ENCODE measurements at places on chromosomes 2 and 18.

DNA sequence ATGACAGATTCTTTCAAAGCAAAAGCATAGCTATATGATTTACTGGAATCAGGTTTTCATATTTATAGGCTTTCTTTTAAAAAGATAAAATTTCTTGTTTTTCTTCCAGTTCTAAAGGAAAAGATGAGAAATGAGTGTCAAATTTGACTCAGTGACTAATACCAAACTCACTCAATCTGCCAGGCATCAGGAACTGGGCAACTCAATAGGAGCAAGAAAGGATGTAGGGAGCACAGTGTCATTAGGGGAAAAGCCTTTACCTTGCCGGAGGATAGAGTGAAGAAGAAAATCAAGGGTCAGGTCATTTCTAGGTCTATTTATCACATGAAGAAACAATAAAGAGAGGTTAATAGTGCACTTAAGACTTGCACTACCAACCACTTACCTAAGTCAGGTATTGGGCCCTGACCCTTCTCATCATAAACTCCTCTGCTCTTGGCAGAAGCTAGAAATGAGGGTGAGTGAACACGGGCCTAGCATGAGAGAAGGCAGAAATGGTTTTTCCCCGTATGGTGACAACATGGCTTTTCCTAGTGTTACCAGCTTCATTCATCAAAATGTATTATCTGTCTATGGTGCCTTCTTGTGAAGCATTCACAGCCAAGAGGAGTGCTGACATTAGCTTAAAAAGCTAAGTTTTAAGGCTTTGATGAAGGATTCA, 151.0 kb downstream of the ARHGAP15 start:
- no peak for DNase-seq

DNA sequence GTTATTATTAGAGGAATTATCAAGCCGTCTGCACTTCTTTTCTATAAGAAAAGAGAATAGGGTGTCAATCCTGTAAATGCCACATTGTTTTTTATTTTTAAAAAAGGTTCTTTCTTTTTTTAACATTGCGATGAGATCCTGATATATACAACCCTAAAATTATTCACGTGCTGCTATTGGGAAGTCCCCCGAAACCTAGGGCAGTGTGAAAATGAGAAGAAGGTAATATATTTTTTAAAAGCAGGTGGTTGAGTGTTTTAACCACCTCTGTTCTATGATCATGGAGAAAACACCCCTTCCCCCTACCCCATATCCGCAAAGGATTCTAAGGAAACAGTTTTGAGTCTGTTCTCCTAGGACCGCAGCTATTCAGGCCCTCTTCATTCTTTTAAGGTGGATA, 94.5 kb upstream of the KLHL14 start:
- no peak for DNase-seq

GRCh38 chr2:232235716-232236115, 142.8 kb upstream of the ALPP start:
- DNase-seq = no peak

DNA sequence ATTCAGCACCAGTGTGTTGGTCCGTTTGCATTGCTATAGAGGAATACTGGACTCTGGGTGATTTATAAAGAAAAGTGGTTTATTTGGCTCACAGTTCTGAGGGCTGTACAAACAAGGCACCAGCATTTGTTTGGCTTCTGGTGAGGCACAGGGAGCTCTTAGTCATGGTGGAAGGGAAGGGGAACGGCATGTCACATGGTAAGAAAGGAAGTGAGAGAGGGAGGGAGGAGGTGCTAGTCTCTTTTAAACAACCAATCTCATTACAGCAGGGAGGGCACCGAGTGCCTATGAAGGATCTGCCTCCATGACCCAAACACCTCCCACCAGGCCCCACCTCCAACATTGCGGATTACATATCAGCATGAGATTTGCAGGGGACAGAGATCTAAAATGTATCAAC, 143.9 kb upstream of the DLX2 start:
- DNase-seq = no peak

DNA sequence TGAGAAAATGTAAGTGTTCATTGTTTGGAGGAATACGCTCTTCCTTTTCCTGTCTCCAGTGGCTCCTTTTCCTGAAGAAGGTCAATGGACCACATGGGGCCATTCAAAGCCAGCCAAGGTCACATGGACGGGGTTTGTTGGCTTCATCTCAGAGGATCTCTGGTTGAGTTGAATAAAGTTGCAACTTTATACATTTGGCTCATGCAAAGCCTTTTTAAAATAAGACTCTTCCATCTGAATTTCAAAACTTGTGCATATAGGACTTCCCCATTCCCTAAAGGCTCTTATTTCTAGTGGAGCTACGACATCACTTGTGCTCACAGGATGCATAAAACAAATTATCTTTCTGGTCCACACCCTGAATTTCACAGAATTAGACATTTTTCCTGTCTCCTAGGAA, 235.5 kb downstream of the CMPK2 start:
- DNase-seq = no peak

GRCh38 chr2:137929519-137929916, 34.8 kb upstream of the HNMT start:
- DNase-seq = no peak

DNA sequence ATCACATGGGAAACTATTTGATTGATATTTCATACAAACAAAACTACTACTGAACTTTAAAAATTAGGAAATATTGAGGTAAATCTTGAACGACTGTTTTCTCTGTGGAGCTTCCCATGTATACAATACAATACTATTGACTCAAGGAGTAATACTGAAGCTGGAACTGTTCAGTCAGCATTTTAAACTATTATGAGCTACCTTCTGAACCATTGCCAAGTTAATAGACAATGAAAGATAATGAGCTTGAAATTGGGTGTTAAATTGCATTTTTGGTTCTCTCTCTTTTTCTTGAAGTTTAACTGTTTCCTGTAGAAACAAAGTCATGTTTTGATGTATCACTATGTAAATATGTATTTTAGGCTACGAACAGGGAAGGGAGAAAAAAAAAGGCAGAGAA, 569.2 kb downstream of the ZEB2 start:
- no peak for DNase-seq

DNA sequence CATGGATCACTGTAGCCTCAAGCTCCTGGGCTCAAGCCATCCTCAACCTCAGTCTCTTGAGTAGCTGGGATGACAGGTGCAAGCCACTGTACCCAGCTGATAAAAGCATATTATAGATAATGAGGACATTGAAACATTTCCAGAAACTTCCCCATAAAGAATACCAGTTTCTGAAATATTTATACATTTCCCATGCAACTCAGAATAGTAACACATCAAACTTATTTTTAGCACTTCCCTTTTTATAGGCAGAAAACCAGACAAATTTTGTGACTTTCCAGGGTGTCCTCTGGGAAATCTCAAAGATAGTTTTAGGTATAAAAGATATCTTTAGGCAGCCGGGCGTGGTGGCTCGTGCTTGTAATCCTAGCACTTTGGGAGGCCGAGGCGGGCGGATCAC, 25.1 kb upstream of the DPYSL5 start:
- no peak for DNase-seq

DNA sequence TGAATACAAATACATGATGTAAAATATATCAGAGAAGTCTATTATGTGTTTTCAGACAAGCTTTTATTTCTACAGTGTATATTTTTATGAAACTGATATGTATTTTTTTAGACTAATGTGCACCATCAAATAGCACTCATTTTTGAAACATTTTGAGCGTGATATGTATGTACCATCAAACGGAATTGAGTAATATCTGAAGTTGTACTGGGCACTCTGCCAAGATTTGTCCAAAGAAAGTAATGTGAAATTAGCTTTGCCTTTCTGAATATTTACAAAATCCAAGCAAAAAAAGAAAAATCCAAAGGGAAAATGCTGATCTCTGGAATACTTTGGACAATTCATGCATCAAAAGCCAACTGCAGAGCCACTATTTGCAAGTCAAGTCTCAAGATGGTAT, 972.0 kb downstream of the DPP10 start:
- no peak for DNase-seq

DNA sequence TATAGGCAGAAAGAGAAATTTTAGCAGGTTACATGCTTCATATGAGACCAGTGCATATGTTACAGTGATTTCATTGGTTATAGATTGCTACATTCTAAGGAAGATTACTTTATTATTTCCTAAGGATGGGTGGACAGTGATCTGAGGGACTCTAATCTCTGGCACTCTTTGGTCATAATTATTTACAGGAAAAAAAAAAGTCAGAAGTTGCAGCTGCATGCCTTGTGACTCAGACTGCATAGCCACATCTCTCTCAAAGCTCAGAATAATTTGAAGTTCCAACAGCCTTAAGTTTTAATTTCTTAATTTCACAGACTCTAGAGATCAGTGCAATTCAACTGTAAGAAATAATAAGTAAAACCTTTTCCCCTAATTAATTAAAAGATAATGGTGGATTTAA, 27.1 kb upstream of the BARD1 start:
- DNase-seq = no peak

DNA sequence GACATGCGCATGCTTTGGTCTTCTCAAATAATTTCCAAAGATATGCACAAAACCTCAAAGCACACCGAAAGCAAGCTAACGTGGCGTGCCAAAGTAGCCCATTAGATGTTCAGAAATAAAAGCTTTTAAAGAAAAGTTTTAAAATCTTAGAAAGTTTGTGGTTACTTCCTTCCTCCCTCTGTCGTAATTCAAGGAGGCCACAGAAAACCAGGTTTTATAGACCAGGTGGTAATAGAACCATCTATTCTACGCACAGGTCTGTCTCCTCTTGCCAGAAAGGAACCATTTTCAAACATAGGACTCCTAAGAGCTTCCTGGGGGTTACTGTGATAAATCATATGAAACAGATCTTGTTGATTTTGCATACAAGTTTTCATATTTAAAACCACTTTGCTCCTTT, 487.2 kb downstream of the ARHGAP15 start:
- DNase-seq = no peak

Measured in neural crest cell (in vitro differentiated cells).